Heart left ventricle (tissue), 16 donors: ENCODE measurements at places on chromosomes 6 and 20.
A peak's percentile ranks its signal among the peaks of the same experiment; 100 is the strongest.

- DNase-seq = no peak
These were observed 50.6 kb upstream of the MAP7 start for GRCh38 chr6:136600818-136601217.

- DNase-seq = peak; percentile 82
These were observed 20.0 kb downstream of the NOL4L start for GRCh38 chr20:32564921-32565734.

GRCh38 chr6:163570579-163571231 lies 156.2 kb downstream of the QKI start:
- DNase-seq = no peak

- no peak for DNase-seq
These were observed 19.2 kb upstream of the GLP1R start for GRCh38 chr6:39029156-39030011.

GRCh38 chr6:168416531-168416930 lies 24.5 kb upstream of the SMOC2 start:
- no peak for DNase-seq

- no peak for DNase-seq
These were observed 44.6 kb upstream of the SENP6 start for GRCh38 chr6:75557068-75557467.

- no peak for DNase-seq
These were observed 41.2 kb downstream of the PTPRK start for GRCh38 chr6:128479048-128479666.

GRCh38 chr6:137949686-137950390 lies 82.8 kb downstream of the TNFAIP3 start:
- DNase-seq = no peak

GRCh38 chr20:50594591-50595432 lies 84.6 kb downstream of the PTPN1 start:
- no peak for DNase-seq

GRCh38 chr6:169779092-169779815 lies 27.8 kb downstream of the ERMARD start:
- no peak for DNase-seq

- DNase-seq = no peak
These were observed 1027.6 kb downstream of the EYS start for GRCh38 chr6:64679416-64679815.

DNA sequence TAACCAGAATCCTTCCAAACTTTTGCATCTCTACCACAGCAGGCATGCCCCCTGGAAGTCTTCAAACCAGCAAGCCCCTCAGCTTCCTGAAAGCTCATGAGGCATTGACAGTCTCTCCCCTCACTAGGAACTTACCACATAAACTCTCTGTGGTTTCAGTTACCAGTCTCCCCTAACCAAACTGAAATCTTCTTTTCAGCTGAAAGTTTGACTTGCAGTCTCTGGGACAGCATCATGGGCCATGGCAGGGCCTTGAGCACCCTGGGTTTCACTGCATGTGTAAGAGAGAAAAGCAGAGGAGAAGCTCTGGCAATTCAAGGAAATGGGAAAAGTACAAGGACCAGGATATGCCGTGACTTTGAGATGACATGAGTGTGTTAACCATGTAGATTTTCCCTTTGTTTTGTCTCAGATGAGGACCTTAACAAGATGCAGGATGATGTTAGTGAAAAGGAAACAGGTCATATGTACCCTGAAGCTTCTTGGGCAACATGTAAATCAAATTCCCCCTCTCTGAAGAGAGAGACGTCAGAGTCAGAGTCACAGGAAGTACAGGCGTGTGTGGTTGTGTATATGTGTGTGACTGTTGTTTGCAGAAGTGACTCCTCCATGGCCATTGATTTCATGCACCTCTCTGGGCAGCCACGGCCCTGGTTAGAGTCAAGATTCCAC lies 106.3 kb downstream of the TNFRSF21 start:
- no peak for DNase-seq

- no peak for DNase-seq
These were observed 5.3 kb downstream of the ZBTB24 start for GRCh38 chr6:109477725-109478124.

- DNase-seq = no peak
These were observed 227.9 kb downstream of the FRK start for GRCh38 chr6:115832786-115833185.

DNA sequence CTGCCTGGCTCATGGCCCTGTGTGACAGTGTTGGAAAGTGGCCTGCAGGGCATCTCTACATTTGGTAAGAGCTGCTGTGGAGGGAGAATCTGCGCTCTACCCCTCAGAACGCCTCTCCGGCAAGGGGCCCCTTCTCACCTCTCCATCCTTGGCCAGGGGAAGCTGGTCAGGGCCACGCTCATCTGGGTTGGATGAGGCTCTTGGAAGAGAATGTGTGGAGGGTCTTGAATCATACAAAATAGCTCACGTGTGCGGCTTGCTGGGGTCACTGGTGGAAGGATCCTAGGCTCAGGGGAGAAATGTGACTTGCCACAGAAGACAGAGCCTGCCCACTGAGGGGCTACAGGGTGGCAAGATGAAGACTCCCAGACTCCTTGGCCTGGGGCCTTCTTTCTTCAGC lies 105.0 kb downstream of the SCML4 start:
- DNase-seq = no peak

DNA sequence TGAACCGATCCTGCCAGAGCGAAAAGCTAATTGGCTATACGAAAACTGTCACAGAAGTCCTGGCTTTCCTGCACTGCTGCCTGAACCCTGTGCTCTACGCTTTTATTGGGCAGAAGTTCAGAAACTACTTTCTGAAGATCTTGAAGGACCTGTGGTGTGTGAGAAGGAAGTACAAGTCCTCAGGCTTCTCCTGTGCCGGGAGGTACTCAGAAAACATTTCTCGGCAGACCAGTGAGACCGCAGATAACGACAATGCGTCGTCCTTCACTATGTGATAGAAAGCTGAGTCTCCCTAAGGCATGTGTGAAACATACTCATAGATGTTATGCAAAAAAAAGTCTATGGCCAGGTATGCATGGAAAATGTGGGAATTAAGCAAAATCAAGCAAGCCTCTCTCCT lies 14.2 kb downstream of the CCR6 start:
- DNase-seq = no peak

DNA sequence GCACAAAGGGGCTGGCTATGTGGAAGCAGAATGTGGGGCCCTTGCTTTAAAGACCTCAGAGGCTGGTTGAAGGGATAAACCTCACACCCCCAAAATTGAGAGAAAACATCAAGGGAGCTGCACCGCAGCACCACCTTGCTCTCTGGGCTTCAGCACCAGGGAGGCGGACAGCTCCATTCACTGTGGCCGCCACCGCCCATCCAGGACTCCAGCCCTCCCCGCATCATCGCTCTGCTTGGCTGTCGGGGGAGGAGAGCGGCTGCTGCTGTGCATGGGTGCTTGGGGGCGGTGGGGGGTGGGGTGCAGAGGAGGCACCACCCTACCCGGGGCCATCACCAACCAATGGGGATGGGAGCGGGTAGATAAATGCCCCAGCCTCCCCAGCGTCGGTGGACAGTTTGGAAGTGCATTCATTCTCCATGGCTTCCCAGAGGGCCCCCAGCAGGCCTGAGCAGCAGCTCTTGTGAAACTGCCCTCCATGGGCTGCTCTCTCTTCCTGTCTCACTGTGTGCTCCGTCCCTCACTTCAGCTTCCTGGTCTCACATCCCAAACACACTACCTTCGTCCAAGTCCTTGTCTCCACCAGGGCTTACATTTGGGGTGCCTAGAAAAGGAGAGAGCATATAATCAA lies 75.7 kb upstream of the BHLHE23 start:
- DNase-seq = peak; percentile 37

DNA sequence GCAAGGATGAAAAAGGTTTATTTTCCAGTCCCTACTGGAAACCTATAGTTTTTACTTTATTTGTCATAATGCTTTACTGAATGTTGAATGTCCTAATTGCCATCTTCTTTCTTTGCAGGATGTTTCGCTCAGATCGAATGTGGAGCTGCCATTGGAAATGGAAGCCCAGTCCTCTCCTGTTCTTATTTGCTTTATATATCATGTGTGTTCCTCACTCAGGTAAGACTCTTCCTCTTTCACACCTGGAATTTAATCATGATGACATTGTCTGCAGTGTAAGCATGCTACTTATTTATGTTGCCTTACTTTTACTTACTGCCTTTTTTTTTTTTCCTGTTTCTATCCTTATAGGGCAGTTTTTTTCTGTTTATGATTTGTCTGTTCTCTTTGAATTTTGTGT lies 7.6 kb downstream of the ADGRG6 start:
- no peak for DNase-seq

DNA sequence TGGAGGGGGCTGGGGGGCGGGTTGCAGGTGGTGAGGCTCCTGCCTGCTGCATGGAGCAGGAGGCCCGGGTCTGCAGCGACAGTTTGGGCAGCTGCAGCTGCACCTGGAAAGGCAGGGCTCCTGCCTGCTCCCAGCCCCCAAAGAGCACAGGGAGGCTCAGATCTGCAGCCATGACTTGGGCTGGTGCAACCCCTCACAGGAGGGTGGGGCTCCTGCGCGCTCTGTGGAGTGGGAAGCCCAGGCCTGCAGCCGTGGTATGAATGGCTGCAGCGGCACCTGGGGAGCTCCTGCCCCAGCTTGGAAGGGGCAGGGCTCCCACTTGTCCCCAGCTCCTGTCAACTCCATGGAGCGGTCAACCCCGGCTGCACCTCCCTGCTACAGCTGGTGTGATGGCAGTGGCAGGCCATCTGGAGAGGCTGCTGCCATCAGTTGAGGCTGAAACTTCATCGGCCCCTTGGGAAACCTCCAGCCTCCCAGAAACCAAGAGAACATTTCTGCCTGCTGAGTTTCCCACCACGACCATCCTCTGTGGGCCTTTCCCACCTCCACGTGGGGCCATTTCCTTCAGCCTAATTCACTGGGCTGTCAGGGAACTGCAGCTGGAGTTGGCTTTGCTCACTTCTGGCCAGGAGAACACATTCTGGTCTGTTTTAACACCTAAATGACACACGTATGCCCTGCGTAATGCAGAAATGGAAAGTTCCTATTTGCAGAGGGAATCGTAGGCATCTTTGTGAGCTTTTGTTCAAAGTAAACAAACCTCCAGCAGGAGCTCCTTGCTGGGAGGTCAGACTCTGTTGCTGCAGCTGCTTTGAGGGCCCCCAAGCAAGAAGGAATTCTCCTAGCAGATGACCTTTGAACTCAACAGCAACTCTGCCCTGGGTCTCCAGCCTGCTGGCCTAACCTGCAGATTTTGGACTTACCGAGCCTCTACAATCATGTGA lies 429.0 kb downstream of the PREX1 start:
- DNase-seq = no peak

DNA sequence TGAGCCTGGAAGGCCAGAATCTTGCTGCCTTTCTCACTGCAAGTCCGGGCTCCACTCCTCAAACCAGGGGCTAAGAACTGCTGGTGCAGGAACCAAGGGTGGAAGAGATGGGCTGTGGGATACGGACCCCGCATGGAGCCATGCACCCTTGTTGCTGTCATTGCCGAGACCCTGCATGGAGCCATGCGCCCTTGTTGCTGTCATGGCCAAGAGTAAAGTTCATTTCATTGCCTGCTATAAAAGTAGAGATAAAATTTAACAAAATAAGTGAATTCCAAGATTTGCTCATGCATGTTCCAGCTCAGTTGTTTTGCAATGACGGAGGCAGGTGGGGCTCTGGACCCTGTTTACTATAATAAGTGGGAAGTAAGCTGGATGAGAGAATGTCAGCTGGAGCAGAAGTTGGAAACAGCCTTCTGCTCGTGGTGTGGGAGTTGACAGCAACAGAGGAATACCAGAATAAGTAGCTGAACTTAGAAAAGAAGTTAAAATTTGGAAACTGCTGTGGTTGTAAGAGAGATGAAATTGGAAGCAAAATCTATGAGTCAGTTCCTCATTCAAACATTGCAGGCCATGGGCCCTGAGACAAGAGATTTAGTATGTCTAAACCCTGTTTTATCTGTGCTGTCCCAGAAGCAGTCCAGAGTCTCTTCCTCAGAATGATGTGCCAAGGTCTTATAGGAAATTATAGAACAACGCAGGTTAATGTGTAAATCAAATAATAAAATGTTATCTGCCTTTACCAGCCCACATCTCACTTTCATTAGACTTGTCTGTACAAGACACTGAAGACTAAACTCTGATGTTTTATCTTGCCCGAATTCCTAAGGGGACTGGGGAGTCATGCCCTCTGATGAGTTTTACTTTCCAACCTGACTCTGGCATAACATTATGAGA lies 15.8 kb upstream of the THBS2 start:
- peak; percentile 46 for DNase-seq

DNA sequence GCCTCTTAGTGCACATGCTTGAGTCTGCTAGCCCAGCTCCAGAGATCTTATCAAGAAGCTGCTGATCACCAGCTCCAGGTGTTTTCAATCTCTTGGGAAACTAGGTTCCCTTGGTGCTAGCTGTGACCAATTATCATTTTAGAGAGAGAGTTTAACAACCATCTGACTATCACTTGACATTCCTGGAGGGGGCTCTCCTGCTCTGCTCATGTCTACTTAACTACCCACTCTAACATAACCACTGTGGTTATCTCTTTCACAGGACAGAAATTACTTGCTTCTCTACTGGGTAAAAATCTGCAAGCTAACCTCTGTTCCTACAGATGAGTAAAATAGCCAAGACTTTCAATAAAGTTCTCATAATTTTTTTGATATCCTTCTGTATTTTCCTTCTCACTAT lies 823.4 kb upstream of the GJE1 start:
- DNase-seq = no peak
